ENCODE measurements at places on chromosomes 3 and 15. TPM values are rescaled to one million over a fixed set of nuclear protein-coding genes. Genes with fewer than 3 reads are reported as not detected.

- DNase-seq = no peak
These were observed 500.9 kb upstream of the NAALADL2 start for GRCh38 chr3:174358252-174358651.

GRCh38 chr15:48394970-48395369 is 63.7 kb downstream of the DUT start:
- DNase-seq = no peak

DNA sequence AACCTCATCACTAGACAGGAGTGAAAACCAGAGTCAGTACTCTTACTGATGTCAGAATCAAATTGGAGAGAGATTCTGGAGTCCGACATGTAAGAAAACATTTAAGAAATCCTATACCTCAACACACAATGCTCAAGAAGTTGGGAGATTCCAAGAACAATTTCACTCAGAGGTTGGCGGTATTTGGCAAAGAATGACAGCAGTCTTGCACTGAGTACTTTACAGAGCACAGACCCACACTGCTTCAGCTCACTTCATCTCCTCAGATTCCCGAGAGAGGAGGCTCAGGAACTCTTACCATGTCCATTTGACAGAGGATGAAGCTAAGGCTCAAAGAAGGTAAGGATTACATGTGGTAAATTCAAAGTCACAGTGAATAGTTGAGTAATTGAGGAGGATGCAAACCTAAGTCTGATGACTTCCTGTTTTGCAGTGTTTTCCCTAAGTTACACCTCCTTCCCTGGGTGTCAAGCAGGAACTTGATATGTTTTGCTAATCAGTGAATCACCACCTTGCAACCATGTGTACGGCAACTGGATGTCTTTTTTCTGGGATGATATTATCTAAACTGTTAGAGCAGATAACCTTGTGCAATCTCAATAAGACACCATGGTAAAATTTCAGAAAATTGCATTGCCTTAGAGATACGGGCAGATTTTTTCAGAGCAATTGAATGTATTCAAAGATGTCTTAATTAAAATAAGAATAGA is 61.3 kb upstream of the MME start:
- DNase-seq = peak; percentile 65

DNA sequence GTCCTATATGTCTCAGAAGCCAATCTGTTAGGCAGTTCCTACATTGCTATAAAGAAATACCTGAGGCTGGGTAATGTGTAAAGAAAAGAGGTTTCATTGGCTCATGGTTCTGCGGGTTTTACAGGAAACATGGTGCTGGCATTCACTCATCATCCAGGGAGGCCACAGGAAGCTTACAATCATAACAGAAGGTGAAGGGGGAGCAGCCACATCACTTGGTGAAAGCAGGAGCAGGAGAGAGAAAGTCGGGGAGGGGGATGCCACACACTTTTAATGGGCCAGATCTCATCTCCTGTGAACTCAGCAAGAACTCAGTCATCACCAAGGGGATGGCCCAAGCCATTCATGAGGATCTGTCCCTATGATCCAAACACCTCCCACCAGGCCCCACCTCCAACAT is 9.1 kb downstream of the SLC49A4 start:
- DNase-seq = no peak

DNA sequence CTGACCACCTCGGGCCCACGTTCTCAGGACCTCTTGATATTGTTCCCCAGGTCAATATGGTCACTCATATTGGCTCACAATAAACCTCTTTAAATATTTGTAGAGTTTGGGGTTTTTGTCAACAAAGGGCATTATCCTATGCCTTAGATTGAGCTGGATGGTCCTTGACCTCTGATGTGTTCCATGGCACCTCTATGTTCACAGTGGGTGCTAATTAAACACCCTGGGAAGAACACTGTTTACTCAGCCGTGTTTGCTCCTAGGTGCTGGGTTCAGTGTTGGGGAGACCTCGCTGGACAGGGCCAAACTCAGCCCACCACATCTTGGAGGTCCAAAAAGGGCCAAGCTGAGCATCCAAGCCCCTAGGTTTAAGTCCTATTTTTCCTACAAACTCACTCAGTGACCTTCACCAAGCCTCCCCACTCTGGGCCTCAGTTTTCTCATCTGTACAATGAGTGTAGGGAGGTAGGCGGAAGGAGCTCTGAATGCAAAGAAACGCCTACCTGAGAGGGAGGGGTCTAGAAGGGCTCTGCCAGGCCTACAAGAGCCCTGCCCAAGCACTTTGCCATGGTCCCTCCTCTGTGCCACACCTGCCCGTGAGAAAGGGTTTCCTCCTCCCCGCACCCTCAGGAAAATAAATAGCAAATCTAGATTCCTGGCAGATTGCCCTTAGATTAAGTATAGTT is 7.2 kb downstream of the FAM174B start:
- no peak for DNase-seq

Gene GREM1
- polyA plus RNA-seq = 0.03 TPM
